ENCODE measurements at places on chromosomes 5 and 9.

DNA sequence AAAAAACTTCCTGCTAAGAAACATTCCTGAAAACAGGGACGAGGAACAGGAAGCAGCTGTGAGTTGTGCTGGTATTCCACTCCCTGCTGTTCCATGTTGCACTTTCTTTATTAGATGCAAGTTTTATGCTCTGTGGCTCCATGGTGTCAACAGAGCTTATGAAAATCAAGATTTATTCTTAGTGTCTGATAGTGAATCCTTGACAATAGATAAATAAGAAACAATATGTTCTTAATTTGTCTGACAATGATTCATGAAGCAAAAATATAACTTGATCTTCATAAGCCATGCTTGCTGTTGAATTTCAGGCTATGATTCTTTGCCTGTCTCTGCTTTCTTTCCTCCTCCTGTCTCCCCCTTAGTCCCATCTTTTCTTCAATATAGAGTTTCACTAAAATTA is 119.6 kb downstream of the DROSHA start:
- no peak for DNase-seq

- no peak for DNase-seq
These were observed 26.6 kb downstream of the HABP4 start for GRCh38 chr9:96476591-96476990.

GRCh38 chr9:99013550-99013949 is 69.8 kb downstream of the COL15A1 start:
- DNase-seq, result no peak

DNA sequence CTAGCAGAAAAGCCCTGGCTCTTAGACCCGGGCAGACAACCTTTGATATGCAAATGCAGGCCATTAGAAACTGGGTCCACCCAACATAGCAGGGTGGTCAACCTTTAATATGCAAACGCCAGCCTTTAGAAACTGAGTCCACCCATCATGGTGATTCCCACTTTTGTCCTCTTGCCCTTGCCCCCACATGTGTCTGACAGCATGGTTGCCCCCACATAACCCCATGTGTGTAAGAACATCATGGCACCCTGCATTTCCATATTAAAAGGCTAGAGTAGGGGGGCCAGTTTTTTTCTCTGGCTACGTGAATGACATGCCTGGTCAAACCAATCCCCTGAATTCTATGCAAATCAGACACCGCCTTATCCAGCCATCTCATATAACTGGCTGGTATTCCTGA is 273.2 kb upstream of the PRDM9 start:
- DNase-seq, result no peak

- no peak for DNase-seq
These were observed 85.8 kb downstream of the PLPPR1 start for GRCh38 chr9:101114317-101114716.

DNA sequence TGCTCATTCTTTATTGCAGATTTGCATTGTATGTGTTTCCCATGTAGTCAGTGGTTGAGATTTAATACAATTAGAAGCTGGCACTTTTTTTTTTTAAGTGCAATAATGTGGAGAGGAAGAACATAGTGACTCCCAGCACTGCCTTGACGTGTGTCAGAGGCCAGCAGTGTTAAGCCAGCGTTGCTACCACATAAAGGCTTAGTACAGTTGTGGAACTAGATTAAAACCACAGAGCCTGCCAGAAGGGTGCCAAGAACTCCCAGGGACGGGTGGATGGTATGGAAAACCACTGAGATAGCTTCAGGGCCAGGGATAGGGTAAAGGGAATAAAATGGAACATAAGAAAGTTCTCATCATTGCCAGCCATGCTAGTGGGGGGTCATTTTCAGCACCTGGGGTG is 142.9 kb downstream of the TRIO start:
- DNase-seq, result no peak

- no peak for DNase-seq
These were observed 26.1 kb upstream of the ANXA6 start for GRCh38 chr5:151183456-151184245.

DNA sequence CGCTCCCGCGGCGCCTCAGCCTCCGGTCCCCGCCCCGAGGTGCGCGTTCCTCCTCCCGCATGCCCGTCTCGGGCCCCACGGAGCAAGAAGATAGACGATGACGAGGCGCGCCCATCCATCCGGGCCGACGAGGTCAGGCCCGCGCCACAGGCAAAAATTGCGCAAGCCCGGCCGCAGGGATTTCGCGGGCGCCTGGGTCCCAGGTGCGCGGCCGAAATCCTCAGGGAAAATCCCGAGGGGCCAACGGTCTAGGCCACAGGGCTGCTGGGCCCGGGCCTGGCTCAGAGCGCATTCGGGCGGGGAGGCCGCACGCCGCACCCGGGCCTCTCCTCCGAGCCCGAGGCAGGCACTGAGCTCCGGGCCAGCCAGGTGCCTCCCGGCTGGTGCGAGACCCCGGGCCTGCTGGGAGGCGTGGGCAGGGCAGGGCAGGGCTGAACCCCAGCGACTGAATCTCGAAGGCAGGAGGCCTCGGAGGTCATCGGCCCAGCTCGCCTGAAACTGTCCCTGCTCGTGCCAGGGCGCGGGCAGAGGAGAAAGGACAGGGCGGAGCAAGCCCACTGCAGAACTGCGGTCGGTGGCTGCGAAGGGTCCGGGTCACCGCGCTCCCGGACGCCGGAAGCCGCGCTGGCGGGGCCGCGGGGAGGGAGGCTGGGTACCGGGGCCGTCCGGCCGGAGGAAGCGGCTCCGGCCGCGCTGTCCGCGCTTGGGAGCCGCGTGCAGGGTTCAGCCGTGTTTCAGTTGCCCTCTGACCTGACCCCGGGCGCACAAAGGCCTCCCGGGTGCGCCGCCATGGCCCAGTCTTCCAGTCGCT is 66.8 kb downstream of the FOXD1 start:
- DNase-seq, result no peak

GRCh38 chr9:75378036-75378435 is 289.7 kb downstream of the OSTF1 start:
- no peak for DNase-seq

GRCh38 chr5:90824436-90824835 is 265.8 kb downstream of the ADGRV1 start:
- DNase-seq, result no peak

DNA sequence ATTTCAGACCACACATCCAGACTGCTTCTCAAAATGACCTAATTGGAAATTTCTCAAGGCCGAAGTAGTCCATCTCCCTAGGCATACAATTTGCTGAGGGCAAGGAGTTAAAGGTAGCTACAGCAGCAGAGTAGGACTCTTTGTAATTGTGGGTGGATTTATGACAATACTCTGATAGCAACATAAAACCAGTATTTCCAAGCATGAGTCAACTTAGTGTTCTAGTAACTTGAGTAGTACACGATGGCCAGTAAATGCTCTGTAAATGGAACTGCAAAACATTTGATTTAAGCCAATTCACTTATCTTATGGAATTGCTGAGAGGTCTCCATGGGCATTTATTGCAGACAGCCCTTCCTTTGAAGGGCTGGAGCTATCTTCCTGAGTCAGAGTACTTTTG is 352.2 kb downstream of the PLK2 start:
- no peak for DNase-seq

- DNase-seq, result no peak
These were observed 5.9 kb upstream of the TAL2 start for GRCh38 chr9:105656131-105656921.

- no peak for DNase-seq
These were observed 739 bp upstream of the PDLIM4 start for GRCh38 chr5:132256783-132257130.

GRCh38 chr9:107625383-107625984 is 135.9 kb upstream of the KLF4 start:
- DNase-seq, result no peak

DNA sequence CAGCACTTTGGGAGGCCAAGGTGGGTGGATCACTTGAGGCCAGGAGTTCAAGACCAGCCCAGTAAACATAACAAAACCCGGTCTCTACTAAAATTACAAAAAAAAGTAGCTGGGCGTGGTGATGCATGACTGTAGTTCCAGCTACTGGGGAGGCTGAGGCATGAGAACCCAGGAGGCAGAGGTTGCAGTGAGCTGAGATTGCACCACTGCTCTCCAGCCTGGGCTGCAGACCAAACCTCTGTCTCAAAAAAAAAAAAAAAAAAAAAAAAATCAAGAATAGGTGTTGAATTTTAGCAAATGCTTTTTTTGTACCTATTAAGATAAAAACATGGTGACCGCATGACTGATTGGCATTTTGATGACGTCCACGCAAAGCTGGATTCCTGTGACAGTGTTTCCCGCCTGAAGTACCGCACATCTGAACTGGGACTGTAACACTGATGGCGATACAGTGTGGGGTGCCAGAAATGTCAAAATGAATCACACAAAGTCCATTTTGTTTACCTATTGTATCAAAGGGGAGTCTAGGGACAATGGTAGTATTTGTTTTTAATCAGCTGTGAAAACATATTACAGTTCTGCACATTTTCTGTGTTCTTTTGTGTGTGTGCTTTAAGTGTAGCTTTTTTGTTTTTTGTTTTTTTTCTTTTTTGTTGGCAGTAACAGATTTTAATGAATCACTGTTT is 23.2 kb upstream of the TBC1D9B start:
- DNase-seq, result no peak

DNA sequence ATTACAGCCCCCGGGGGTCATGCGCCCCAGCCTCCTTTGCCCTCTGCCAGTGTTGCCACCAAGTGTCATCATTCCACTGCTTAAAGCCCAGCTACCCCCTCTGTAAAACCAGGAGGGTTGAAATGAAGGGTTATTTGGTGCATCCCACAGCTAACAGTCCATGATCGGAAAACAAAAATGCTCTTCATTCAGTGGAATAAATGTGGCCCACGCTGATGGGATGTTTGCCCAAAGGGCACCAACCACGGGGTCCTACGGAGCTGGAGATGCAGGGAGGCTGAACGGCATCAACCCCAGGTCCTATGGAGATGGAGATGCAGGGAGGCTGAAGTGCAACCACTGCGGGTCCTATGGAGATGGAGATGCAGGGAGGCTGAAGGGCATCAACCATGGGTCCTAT is 218.5 kb upstream of the IRX1 start:
- no peak for DNase-seq

DNA sequence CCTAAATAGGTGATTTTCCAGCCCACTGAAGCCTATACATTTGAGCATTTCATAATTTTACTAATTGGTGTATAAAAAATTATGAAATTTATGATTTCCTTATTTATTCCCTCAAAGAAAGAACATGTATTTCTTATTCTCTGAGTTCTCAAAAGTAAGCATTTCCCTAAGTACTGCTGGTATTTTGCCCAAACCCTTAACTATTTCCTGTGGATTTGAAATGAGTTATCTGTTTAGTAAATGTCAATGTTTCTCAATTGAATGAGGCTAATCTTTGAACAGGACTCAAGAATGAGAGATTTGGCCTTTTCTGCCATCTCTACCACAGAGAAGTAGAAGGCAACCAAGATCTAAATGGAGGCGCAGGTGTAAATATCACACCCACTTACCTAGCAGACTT is 751.7 kb downstream of the TLE1 start:
- DNase-seq, result no peak

GRCh38 chr9:134802216-134802795 is 78.3 kb upstream of the FCN2 start:
- DNase-seq, result no peak

GRCh38 chr9:5832071-5832537 is 813 bp downstream of the ERMP1 start:
- no peak for DNase-seq

DNA sequence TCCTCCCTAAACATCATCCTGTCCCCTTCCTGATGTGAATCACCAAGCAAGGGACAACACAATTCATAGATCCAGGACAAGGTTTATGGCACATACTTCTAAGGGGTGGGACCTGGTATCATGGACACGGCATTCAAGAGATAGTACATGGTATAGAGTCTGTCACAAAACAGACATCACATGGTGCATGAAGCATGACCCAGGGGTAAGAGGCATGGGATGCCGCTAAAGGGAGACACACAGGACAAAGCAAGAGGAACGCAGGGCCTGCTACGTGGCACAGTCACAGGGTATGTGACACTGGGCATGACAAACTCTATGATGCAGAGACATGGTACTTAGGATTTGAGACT is 20.7 kb downstream of the GSN start:
- DNase-seq, result no peak

DNA sequence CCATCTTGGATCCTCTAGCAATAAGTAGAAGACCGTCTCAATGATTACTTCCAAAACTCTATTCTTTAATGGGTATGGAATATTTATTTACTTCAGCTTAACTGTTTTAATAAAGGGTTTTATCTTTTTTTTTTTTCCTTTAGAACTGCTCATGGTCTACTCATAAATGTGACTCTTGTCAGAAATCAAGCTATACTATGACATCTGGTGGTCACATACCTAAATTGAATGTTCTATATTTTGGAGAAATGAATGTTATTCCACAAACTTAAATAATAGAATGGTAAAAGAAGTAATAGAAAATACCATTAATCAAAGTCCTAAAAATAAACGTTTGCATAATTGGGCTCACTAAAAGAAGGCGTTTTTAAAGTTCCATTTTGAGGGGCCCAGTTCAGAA is 131.2 kb upstream of the PLCXD3 start:
- DNase-seq, result no peak

DNA sequence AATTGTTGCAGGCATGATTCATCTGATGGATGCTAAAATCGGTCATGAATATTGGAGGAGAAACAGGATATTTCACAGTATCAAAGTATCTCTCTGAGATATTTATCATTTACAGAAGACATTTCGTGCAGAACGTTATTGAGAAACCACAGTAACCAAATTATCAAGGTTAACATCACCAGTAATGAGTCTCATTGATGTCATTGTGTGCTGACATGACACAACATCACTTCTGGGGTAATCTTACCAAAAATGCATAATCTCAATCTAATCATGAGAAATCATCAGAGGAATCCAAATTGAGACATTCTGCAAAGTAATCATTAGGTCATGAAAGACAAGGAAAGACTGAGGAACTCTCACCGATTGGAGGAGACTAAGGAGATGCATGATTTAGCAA is 42.7 kb downstream of the C5orf22 start:
- DNase-seq, result no peak

- no peak for DNase-seq
These were observed 15.6 kb upstream of the CD74 start for GRCh38 chr5:150428106-150428876.

- DNase-seq, result no peak
These were observed 177.4 kb downstream of the NSG2 start for GRCh38 chr5:174222891-174223290.

DNA sequence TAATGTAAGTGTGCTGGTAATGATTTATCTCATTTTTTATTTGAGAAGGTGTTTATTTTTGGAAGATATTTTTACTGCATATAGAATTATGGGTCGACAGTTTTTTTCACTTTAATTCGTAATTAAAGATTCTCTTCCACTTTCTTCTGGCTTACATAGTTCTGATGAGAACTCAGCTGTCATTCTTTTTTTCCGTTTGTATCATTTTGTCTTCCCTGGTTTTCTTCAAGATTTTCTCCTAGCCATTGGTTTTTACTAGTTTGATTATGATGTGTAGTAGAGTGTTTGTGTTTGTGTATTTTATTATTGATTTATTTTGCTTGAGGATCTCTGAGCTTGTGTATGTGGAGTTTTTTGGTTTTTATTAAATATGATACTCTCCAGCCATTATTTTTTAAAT is 21.7 kb downstream of the SLF1 start:
- no peak for DNase-seq

GRCh38 chr5:45038366-45038987 is 229.7 kb downstream of the MRPS30 start:
- no peak for DNase-seq

All from activated CD4-positive, CD25-positive, alpha-beta regulatory T cell treated with anti-CD3 and anti-CD28 coated beads, Interleukin-2, amount 50 U/mL, for 16 hours (primary cell).